Activated CD4-positive, CD25-positive, alpha-beta regulatory T cell (primary cell): ENCODE measurements at places on chromosomes 1 and 21.

DNA sequence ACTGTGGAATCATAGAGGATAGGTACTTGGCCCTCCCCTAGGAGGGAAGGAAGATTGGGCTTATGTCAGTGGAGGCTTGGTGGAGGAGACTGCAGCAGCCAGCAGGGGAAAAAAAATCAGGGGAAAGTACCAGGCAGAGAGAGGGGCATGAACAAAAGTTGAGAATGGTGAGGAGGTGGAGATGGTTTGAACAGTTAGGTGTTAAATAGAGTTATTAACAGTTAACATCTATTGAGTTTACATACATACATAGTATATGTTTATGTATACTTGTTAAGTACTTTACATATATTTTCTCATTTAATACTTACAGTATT lies 136.5 kb upstream of the HNRNPU start:
- no peak for DNase-seq

DNA sequence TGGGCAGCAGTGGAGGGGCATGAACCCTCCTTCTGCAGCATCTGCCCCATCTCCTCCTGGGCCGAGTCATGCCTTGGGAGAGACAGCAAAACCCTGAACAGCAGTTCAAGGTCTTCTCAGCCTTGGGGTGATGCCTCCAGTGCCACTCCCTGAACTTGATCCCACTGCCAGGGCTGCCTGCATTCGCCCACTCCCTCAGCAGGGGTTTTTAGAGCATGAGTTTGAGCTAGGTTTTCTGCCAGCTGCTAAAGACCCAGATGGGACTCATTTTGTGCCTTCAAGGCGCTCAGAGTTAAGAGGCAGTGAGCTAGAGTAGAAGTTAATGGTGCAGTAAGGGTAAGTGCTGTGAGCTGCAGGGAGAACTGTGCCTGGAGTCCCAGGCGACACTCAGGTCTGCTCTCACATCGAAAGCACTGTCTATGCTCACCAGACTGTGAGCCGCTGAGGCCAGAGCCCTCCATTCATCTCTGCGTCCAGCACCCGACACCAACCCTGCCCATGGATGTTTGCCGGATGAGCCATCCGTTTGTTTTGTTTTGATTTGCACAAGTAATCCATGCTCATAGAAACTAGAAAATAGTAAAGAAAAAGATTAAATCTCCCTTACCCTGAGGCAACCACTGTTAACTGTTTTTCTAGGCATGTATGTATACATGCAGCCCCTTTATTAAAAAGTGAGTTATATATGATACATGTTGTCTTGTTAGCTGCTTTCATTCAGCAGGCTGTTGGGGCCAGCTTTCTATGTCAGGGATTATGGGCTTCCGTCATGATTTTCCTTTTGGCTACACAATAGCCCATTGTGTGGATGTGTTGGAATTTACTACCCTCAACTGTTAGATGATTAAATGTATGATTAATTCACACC lies 67.8 kb downstream of the VPS26C start:
- no peak for DNase-seq

DNA sequence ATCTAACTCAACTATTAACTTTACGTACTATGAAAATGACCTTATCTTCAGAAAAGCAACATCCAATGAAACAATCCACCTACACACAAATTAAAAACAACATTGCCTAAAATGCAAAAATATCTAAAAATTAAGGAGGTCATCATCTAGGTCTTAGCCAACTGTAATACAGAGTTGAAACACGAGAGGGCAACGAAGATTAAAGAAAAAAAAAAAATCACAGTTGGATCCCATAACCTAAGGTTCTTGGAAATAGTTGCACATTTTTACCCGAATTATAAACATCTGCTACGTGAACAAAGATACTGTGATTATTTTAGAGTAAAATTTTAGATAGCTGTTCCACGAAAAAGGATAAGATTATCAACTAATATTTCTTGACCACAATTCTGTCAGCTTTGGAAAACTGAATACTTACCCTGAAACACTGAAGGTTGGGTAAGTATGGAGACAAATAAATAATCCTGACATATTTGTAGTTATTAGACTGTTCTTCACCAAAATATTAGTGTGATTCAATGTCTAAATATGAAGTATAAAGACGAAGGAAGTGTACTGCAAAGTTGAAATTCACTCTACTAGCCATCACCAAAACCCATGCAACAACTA lies 88.0 kb upstream of the AK4 start:
- DNase-seq = no peak

DNA sequence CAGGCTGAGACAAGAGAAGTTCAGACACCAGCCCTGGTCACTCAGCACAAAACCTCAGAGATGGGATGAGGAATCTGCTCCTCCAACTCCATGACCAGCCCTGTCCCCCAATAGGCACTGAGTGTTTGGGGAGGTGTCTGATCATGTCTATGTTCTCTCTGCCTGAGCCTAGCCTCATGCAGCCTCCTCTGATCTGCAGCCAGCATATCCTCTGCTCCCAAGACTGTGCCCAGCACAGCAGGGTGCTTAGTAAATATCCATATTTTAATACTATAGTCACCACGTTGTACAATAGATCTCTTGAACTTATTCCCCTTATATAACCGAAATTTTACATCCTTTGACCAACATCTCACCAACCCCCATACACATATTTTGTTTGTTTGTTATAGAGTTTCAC lies 202.9 kb downstream of the MATN1 start:
- no peak for DNase-seq

DNA sequence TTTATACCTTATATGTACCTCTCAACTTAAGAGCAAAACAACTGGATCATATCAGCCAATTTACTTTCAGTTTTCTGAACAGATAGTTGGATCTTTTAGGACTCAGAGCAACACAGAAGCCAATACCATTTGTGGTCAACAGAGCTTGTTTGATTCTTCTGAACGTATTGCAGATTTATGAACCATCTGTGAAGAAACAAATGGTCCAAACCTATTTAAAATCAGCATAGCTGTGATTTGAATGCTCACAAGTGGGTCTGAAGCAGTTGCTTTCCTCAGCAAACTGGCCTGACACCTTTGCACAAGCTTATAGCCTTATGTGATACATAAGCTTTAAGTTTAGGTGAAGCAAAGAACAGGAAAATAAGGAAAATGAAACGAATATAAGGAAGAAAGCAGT lies 147.6 kb downstream of the LRRIQ3 start:
- no peak for DNase-seq
